Hypothalamus (tissue), 51 donors: ENCODE measurements at places on chromosomes 6 and 20.

- DNase-seq = no peak
Measured at GRCh38 chr6:134247844-134248580, 69.9 kb downstream of the SGK1 start.

GRCh38 chr6:4788953-4789584 lies 12.9 kb downstream of the CDYL start:
- no peak for DNase-seq

- DNase-seq = no peak
Measured at GRCh38 chr6:81084776-81085430, 667.6 kb downstream of the TENT5A start.

GRCh38 chr6:141580988-141581552 lies 551.7 kb upstream of the GJE1 start:
- DNase-seq = no peak

- peak; percentile 71 for DNase-seq
Measured at GRCh38 chr20:50460608-50461267, 49.4 kb upstream of the PTPN1 start.

DNA sequence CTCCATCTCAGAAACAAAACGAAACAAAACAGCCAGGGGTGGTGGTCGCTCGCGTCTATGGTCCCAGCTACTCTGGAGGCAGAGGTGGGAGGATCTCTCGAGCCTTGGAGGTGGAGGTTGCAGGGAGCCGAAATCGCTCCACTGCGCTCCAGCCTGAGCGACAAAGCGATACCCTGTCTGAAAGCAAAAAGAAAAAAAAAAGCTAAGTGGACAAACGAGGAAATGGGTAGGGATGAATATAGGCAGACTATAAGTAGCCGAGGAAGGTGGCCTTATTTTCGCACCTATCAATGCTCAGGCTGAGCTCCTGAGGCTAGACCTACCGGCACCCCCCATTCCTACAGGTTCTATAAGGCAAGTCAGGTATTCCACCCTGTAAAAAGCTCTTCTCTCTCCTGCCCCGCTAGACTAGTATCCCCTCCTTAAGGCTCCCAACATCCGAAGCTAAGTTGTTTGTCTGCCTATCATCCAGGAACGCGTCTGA lies 650 bp upstream of the CASP8AP2 start:
- no peak for DNase-seq

GRCh38 chr6:130047088-130047995 lies 29.0 kb downstream of the L3MBTL3 start:
- no peak for DNase-seq

- DNase-seq = no peak
Measured at GRCh38 chr6:82875573-82876185, 190.0 kb downstream of the UBE3D start.

DNA sequence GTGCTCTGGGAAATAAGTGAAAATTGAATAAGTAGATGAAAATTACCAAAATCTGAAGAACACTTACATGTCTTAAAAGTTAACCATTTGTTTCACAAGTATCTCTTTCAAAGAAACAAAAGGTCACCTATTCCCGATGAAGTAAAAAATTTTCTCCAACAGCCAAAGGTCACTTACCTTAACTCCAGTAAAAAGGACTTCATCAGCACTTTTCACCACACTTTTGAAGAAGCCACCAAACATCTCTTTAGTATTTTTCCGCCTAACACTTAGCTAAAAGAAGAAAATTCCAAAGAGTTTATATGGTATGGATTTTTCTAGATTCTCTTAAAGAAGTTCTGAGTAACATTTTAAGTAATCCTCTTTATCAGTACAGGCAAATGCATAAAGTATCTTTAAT lies 17.3 kb downstream of the SNX5 start:
- DNase-seq = no peak

GRCh38 chr20:64140061-64140931 lies 24.0 kb upstream of the MYT1 start:
- no peak for DNase-seq

DNA sequence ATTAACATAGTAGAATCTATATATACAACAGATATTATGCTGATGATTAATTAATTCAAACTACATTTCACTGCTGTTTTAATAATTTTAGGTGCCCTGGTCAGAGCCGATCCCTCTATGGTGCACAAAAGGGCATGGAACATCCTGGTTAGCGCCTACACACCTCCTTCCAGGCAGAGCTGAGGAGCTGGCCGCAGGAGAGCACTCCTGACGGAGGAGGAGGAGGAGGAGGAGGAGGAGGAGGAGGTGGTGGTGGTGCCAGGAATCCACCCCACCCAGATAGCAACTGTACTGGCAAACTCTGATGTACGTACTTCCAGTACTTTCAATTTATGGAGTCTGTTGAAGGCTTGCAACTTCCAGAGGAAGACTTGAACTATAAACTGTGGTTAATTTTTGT lies 204.1 kb upstream of the THBS2 start:
- DNase-seq = no peak

- no peak for DNase-seq
Measured at GRCh38 chr6:30615219-30615957, 1.7 kb downstream of the PPP1R10 start.

- DNase-seq = no peak
Measured at GRCh38 chr6:111973118-111973761, 80.7 kb upstream of the CCN6 start.
